ENCODE measurements at places on chromosomes 12 and 14.
A peak's percentile ranks its signal among the peaks of the same experiment; 100 is the strongest.

- peak; percentile 41 for DNase-seq
Observed at GRCh38 chr12:107912421-107913004, 138.0 kb downstream of the ASCL4 start.

DNA sequence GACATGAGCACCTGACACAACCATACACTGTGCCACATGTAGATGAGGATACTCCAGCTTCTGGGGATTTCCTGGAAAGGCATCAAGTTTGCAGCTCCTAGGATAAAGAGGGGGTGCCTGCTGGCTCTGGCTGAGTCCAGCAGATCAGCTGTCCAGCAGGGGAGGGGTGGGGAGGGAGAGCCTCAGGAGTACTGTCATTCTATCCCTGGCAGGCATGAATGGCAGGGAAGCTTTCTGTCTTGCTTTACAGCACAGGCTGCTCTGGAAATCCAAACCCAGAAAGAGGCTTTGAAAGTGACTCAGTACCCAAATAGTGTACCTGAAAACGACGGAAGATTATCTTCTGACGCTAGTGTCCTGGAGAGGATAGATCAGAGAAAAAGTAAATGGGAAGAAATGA is 32.2 kb downstream of the SLC8A3 start:
- no peak for DNase-seq

- no peak for DNase-seq
Observed at GRCh38 chr14:86035882-86036281, 505.9 kb downstream of the FLRT2 start.

GRCh38 chr12:31518680-31519227 is 72.2 kb downstream of the DENND5B start:
- no peak for DNase-seq

DNA sequence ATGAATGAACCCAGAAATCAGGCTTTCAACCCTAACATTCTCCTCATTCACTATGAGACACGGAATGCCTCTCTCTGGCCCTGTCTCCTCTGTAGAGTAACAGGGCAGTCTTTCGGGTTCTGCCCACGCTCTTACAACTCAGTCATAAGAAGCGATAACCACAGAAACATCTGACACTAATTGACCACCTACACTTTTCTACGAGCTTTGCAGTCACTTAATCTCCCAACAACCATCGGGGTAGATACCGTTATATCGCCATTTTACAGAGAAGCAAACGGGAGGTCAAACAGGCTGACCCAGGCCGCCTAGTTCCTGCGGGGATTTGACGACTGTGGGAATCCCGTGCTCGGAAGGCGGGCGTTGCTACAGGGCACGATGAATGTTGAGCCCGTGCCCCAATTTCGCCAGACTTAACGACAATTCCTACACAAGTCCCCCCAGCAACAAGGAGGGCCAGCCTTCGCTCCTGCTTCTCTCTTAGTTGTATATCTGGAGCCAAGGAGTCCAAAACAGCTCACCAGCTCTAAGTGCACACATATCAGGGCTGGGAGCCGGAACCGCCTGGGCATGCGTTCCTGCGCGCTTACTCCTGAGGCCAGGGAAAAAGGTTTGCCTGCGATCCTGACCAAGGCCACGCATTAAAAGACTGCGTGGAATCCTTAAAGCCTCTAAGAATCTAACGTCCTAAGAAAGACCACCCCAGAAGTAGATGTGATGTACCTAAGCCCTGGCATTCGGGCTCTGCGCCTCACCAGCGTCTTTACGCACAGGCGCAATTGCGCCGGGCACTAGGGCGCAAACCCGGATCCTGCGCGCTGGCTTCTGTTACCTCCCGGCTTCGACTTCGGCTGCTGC is 38.7 kb upstream of the TBX5 start:
- DNase-seq = no peak

DNA sequence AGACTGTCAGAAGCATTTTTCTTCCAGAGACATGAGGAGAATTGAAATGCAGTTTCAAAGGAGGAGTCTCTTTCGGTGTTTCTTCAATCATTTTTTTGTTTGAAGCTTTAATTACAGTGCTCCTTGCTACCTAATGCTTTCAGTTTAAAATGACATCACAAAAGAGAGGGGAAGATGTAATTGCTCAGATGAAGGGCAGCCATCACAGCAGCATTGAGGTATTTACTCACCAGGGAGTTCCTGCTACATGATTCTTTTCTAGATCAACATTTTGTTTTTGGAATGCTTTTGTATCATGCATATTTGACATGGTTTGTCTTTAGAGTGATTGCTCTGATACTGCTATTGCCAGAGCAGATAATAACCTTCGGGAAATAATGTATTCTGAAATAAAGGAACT is 28.6 kb downstream of the FLRT2 start:
- DNase-seq = no peak

GRCh38 chr14:104357689-104358527 is 219.5 kb downstream of the KIF26A start:
- DNase-seq = no peak

DNA sequence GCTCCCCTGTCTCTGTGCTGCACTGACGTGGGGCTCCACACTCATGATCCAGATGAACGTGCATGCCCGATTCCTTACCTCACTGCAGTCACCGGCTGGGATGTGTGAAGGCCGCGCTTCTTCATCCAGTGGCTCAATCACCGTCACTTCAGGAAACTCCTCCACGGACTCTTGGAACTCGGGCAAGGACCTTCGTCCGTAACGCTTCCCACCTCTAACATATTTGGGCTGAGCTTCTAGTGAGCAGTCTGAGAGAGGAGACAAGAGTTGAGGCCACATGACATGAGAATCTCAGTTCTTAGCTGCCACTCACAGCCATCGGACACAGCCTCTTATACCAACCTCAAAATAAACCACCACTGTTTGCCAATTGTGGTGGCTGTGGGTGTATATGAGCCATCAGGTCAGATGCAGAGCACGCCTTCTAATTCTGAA is 38.3 kb downstream of the NIN start:
- no peak for DNase-seq

- no peak for DNase-seq
Observed at GRCh38 chr12:64810831-64811230, 13.6 kb upstream of the TBC1D30 start.

DNA sequence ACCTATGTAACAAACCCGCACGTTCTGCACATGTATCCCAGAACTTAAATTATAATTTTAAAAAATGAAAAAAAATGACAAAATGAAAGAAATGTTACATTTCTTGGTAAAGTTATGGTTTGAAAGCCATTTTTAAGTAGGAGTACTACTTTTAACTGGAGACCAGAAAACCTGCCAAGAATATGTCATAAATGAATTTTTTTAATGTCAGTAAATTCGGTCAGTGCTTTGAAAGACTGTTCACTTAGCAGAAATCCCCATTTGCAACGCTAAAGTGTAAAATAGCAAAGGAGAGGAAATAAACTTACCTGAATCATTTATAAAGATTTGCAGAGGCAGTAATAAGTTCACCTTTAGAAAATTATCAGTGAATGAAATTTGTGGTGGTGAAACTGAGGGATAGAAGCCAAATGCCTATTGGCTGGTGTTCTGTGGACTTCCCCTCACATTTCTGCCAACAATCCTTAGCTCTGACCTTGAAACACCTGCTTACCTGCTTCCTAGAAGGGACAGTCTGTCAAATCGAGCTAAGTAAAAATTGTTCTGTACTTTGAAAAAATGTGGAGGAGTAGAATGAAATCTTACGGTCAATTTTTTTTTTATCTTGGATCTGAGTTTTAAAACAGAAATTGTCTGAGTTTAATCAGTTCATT is 714.2 kb downstream of the SLC6A15 start:
- no peak for DNase-seq

DNA sequence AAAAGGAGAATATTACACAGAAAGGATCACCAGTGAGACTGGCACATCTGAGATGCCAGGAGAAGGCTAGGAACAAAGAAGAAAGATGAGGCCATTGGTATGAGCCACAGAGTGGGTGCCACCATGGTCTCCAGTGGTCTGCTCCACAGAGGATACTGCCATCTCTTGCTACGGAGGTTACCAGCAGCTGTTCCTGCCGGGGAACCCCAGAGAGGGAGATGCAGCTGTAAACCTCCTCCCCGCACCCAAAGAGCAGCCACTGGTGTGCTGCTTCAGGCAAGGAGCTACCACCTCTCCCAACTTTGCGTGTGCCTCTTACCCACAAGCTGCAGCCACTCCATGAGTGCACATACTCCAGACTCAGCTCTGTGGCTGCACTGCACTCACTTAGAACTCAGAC is 201.5 kb upstream of the RTL1 start:
- DNase-seq = no peak

- no peak for DNase-seq
Observed at GRCh38 chr14:74415115-74415437, 10.9 kb downstream of the SYNDIG1L start.

DNA sequence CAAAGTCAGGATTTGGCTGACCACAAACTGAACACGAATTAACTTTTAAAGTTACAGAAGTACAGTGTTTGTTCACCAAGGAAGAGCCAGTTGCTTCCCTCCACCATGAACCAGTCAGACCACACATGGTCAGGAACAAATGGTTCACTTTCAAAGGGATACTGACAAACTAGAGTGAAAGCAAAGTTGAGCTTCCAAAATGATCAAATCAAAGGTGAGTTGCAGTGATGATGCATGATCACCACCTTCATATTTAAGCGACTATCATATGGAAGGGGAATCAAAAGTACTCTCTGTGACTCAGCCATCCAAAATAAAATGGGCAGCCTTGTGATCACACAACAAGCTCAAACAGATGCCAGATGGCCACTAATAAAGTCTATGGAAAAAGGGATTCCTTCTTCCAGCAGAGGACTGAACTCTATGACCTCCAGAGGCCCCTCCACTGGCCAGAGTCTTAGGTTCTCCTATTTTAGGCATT is 13.1 kb downstream of the NT5DC3 start:
- DNase-seq = no peak

DNA sequence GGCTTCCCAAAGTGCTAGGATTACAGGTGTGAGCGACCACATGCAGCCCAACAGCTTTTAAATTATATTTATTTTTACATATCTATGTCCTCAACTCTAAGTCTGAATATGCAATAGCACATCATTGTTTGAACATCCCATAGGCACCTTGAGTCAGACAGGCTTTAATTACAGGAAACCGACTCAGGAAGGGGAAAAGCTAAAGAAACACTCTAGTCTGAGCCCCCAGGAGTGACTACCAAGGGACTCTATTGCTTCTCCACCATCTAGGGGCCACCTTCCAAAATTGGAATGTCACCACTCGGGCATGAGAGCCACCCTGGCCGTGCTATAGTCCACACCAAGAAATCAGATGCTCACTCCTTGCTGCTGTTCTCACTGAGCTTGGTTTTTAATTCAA is 14.0 kb upstream of the MFAP5 start:
- DNase-seq = no peak
